ENCODE measurements at places on chromosomes 1 and 21.

DNA sequence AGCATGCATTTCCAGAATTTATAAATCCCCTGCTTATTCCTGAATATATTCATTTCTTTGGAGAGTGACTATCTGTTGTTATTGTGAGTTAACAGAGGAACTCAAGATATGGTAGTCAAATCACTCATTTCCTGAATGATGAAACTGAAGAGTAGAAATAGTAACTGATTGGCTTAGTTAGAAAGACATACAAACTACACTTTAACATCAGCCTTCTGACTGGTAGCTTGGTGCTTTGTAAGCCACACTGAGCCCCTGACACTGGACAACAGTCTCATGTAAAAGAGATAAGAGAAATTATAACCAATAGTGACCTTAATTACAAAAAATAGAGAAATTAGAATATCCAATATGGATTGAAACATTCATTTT lies 4.8 kb downstream of the GBP7 start:
- DNase-seq = no peak

- DNase-seq = no peak
These were observed 10.0 kb downstream of the SLC25A24 start for GRCh38 chr1:108190001-108190634.

GRCh38 chr1:112636056-112636455 lies 16.4 kb downstream of the CAPZA1 start:
- no peak for DNase-seq

GRCh38 chr1:19963636-19964035 lies 15.8 kb downstream of the PLA2G2A start:
- DNase-seq = no peak

DNA sequence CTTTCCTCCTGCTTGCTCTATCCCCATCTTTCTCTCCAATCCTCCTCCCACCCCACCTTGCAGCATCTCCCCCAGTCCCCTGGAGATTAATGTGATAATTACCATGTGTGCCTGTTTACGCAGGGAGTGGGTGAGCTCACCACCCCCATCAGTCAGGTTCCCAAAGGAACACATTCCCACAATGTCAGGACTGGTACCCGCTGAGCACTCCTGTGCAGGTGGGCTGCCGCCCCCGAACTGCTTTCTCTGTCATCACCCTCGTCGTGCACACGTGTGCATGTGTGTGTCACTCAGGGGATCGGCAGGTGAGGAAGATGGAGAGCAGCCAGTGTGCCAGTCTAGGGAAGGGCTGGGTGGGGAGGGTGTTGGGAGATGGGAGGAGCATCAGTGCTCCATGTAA lies 163.4 kb downstream of the CACNA1E start:
- DNase-seq = no peak

DNA sequence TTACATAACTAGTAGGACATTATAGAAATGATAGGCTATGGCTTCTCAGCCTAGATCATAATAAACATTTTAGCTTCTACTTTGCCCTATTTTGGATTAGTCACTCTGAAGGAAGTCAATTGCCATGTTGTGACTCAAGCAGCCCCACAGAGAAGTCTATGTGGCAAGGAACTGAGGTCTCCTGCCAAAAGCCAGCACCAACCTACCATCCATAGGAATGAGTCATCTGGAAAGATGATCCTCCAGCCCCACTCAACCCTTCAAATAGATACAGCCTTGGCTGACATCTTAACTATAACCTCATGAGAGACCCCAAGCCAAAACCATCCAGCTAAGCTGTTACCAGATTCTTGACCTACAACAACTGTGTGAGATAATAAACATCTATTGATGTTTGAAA lies 76.3 kb upstream of the BEND5 start:
- no peak for DNase-seq

- peak; percentile 32 for DNase-seq
These were observed 34.5 kb downstream of the OR10R2 start for GRCh38 chr1:158506369-158506987.

DNA sequence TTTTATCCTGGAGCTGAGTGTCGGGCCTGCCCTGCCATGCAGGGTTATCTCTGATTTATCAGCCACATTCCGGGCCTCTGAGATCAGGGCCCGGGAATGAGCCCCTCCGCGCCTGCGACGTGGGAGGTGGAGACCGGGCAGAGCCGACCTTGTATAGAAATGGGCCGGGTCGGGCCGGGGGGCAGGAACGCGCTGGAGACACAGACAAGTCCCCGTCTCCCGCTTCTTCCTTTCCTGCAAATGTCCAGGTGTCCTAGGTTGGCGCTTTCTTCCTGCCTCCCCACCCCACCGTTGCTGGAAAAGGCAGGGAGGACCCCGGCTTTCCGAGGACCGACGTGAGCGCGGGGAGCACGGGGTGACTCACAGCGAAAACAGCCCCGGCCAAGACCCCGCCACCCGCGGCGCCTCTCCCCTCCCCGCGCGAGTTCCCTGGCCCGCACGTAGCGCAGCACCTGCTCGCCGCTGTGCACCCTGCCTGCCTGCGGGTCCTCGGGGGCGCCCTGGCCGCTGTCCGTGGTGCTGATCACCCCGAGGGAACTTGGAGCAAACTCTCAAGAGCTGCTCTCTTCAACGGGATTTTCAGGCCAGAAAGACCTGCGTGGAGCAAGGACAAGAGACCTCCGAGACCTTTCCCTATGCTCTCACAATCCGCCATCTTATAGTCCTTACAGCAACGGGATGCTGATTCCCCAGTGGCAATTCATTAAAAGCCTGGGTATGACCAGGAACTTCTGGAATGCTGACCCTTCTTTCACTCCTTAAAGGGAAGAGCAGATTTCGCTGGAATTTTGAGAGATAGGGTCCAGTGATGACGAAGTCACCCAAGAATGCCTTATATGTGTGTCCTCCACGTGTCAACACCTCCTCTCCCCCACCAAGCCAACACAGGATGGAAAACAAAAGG lies 475 bp upstream of the NPPB start:
- peak; percentile 65 for DNase-seq

GRCh38 chr1:196372896-196373536 lies 235.2 kb downstream of the KCNT2 start:
- DNase-seq = no peak

DNA sequence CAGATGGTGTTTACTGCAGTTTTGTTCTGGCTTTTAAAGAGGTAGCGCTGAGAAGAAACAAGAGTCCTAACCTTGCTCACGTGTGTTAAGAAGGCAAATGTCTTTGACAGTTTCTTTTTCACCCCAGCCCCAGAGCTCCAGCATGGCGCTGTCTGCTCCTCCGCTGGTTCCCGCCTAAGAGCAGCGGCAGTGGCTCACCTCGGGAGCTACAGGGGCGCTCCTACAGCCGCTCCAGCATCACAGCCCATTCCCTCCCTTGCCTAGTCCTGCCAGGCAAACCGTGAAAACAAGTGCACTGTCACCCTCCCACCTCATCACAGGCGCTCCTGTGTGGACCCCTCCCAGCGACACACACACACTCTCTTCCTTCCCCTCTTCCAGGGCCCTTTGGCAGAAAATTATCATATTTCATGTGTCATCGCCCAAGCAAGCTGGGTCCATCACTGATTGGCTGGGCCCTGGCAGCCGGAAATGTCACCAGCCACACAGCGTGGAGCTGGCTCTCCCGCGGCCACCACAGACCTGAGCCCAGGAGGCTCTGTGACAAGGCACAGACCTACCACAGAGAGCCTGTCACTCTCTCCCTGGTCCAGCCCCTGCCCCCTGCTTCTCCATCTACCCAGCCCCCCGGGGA lies 1.2 kb upstream of the HIVEP3 start:
- peak; percentile 81 for DNase-seq

DNA sequence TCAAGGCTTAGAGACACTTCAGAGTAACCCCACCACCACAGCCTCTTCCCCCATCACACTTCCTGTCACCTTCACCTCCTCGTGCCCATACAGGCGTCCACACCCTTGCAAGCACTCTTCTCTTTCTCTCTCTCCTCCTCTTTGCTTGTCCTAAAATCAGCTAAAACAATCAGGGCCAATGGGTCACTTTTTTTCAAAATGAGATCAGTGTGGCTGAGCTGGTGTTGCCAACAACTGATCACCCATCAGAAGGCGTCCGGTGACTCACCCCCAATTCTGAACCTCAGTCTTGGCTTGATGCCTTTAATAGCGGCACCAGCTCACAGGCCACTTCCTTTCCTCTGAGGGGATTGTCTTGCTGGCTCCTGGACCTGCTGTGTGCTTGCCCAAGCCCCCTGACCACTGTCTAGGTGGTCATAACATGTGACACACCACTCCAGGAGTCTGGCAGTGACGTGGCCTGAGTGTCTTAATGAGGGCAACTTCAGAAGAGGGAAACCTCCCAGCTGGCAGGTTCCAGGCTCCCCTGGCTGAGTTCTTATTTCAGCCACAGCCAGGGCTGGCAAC lies 1.6 kb downstream of the DRAXIN start:
- peak; percentile 35 for DNase-seq
